NCI-H2081 (cell line): ENCODE measurements at places on chromosomes 6 and 20.

GRCh38 chr6:41624621-41625380 is 13.5 kb upstream of the MDFI start:
- DNase-seq, result no peak

DNA sequence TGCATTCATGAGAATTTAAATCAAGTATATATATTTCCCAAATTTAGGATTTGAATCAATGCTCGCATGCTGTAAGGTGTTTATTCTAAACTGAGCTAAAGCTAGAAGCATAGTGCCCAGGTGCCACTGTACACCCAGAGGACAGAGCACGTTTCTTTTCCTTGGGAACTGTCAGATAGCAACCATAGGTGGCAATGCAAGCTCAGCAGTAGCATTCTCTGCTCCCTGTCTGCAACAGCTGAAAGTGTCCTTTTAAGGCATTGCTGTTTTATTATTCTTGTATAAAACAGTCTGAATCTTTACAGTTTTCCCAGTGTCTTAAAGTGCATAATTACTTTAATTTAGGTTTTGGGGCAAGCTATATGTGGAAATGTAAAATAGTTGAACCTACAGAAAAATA is 443.4 kb upstream of the MMS22L start:
- DNase-seq, result no peak

DNA sequence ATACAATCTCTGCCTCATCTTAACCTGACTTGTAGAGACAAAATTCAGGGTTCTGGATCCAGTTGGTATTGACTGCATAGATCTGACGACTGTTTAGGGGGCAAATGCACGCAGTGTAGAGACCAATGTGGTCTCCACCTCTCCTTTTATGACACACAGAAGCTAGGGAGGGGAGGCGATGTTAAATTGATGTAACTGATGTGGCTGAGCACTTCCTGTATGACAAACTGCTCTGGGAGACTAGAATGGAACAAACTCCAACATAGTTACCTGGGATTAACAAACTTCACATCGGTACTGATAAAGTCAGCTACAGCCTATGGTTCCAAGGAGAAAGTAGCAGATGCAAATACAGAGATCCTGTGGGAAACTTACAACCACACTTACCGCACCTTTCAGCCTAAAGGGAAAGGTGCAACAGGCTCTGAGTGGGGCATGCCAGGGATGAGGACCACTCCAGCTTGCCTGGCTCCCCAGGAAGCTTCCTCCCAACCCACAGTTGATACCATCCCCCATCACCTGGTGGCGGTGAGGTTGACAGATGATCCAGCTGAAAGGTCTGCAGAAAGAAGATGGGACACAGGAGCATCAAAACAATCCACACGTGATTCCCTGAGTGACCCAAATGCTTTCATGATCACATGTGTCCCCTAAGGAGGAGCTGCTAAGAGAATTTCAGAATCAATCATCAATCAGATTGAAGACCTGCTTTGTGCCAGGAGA is 60.6 kb upstream of the MRPS10 start:
- DNase-seq, result no peak

- peak; percentile 51 for DNase-seq
Observed at GRCh38 chr6:2020909-2021308, 224.5 kb downstream of the GMDS start.

GRCh38 chr6:138054982-138055381 is 52.2 kb downstream of the PERP start:
- no peak for DNase-seq

DNA sequence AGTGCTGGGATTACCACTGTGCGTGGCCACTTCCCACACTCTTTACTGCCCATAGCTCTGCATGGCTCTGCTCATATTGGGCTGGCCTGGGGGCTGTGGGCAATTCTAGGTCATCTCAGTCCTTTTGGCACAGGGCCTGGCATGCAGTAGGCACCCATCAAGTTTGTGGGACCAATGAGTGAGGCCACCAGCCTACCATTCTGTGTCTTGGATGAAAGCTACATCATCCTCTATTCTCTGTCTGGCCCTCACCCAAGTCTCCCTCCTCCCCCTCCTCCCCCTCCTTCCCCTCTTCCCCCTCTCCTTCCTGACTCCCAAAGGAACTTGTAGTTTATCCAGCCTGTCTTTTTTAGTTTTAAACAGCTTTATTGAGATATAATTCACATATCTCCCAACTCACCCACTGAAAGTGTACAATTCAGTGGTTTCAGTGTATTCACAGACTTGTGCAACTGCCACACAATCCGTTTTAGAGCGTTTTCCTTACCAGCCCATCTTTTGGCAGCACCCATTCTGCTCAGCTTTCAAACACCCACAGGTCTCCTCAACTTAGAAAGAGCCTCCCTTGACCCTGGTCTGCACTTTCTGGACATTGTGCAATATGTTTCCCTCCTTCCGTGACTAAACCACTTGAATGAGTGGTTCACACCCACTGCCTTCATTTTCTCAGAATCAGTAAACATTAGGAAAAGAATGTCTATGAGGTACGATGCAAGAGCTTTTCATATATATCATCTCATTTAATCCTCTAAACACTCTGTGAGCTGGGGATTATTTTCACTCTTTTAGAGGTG is 21.5 kb upstream of the MRPS18A start:
- no peak for DNase-seq

- no peak for DNase-seq
Observed at GRCh38 chr20:61497029-61497627, 245.1 kb downstream of the CDH4 start.

GRCh38 chr6:65280060-65280459 is 427.0 kb downstream of the EYS start:
- no peak for DNase-seq

DNA sequence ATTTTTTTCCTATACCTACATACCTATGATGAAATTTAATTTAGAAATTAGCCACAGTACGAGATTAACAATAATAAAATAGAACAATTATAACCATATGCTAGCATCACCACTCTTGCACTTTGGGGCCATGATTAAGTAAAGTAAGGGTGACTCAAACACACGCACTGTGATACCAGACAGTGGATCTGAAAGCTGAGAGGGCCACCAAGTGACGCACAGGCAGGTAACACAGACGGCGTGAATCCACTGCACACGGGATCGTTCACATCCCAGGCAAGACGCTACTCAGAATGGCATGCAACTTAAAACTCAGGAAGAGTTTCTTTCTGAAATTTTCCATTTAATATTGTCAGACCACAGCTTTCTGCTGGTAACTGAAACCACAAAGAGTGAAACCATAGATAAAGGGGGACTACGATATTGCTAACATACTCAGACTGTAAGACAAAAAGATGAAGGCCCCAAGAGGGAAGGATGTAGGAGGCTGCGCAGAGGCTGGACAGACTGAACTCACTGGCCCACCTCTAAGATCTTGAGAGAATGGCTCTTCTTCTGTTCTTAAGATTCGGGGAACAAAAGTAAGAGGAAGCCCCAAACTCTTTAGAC is 17.9 kb downstream of the RRBP1 start:
- DNase-seq, result no peak

DNA sequence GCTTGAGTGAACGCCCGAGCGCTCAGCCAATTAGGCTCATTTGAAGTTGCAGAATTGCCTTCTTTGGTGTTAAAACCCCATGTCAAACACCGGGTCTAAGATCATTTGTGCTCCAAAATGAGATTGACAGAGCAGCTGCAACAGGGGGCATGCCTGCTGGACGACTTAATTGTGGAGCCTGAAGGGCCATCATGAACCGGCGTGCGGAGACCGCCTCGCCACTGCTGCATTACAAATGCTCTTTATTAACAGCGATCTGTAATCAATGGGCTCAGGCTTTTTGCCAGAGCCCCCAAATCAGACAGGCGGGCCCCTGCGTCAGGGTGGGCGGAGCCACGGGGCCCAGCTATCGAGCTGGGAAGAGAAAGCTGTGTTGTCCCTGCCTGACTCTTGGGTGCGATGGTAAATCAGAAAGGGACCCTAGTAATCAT is 183.2 kb downstream of the SIM1 start:
- no peak for DNase-seq

DNA sequence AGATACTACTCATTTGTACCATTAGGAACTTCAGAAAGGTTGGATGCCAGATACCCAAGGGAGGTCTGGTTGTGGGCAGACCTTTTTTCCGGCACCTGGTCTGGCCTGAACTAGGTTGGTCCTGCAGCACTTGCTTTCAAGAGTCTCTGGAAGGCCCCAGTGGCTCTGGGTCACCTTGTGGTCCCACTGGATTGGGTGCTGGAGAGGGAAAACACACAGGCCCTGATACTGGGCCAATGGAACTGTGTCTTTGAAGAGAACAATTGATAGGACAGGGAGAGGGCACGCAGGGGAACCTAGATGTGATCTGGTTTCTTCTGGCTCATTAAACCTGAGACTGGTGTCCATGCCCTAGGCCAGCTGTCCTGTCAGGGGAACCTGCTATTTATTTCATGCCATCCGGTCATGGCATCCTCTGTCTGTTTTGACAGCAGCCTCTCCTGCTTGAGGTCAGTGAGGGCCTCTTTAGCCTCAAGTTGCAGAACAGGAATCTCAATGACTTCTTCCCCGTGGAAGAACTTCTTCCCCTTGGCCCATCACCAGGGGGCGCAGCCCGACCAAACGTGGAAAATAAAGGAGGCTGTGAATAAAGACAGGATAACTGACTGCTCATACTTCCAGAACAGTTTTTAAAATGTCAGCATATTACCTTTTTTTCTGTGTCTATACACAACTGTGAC is 25.0 kb downstream of the TAF8 start:
- peak; percentile 52 for DNase-seq

DNA sequence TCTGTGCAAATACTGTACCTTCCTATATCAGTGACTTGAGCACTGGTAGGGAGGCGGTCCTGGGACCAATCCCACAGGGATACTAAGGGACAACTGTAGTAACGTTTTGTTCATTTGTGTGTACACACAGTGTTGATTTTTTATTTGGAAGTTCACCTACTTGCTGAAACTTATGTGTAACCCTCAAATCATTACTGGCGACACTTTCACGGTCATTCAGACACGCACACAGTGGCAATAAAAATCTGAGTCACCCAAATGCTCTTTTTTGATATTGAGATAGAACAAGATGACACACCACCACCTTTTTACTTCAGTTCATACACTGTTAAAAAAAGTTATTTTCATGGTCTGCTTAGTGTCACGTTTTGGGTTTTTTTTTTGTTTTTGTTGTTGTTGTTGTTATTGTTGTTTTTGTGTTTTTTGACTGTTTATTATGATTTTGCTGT is 79.8 kb downstream of the QKI start:
- no peak for DNase-seq

GRCh38 chr6:122007339-122007738 is 392.1 kb upstream of the HSF2 start:
- no peak for DNase-seq

DNA sequence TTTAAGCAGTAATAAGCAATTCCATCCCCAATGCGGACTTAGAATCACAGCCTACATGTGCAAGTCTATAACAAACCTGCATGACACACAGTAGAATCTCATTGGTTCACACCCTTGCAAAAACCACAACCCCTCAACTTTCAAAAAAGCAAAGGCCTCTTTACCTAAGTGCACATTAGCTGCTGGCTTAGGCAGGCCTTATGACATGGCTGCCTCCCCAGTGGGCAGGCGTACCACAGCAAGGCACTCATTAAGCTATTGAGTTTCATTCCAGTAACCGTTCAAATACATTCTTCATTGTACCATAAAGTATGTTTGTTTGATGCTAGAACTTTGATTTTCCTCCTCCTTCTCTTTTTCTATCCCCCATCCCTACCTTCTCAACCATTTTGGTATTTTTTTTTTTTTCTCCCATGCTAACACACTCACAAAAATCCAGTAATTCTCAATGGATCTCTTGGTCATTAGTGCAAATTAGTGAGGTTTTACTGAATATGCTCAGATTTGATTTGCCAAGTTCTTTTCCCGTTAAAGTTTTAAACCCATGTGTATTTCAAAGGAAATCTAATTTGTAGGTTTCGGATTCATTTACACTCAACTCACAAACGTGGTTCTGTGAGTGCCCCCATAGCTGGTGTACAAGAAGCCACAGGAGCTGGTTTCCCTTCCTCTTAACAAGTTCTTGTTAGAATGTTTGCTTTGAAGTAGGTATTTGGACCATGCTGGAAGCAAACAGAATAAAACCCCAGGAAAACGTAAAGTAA is 460.4 kb upstream of the RUNX2 start:
- no peak for DNase-seq

DNA sequence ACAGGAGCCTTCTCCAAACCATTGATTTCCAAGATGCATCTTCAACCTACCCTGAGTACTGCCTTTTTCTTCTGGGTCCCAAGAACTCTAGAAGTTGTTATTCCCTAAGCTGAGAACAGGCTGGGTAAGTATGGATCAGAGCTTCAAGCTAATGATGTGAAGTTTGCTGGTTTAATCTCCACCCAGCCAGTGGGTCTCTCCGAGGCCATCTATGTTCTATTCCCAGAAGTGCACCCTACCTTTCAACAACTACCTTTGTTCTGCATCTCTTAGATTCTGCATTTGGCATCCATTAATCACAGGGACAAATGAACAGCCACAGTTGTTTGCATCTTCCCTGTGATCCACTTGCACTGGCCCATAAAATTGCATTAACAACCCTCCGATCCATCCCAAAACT is 246.2 kb downstream of the HIVEP2 start:
- no peak for DNase-seq

DNA sequence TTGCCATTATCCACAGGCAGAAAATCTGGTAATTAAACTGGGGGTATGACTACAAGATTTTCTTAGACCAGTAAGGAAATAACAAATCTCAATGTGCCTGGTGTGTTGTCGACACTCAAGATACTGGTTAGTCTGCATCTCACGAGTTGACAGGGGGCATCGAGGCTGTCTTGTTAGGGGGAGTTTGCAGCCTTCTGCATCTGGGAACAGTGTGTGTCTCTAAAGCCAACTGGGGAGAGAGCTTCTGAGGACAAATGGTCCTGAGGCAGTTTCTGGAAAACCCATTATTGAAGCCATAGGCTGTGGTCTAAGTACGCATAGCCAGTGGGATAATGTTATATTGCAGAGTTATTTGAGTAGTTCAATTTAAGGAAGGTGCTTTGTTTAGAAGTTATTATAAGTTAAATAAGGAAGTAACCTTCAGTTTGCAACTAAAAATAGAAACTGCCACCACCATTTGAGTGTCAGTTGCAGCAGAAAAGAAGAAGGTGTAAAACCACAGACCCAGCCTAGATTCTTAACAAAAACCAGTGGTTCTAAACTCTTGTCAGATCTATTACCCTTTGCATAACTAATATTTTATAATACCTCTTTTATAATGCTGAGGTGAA is 15.4 kb upstream of the MAPK13 start:
- DNase-seq, result no peak

DNA sequence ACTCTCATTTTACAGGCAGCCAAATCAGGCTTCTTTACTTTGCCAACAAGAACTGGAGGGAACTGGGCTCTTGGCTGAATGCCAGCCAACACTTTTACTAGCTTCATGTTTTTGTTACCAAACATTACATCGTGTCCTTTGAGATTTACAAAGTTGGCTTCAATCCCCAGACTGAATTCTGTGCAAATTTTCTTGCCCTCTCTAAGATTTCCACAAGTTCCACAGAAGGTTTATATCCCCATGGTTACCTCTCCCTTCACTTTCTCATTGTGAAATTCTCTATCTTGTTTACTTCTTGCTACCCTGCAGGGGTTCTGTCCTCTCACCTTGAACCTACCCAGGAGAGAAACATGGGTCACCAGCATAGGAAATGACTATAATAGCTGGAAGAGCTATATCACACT is 37.6 kb upstream of the PLCB1 start:
- no peak for DNase-seq

GRCh38 chr20:1296922-1297321 is 30.8 kb downstream of the SNPH start:
- no peak for DNase-seq
